ENCODE measurements at places on chromosomes 13 and 19.

GRCh38 chr19:58385891-58386575, 1.0 kb upstream of the RPS5 start:
- no peak for DNase-seq

DNA sequence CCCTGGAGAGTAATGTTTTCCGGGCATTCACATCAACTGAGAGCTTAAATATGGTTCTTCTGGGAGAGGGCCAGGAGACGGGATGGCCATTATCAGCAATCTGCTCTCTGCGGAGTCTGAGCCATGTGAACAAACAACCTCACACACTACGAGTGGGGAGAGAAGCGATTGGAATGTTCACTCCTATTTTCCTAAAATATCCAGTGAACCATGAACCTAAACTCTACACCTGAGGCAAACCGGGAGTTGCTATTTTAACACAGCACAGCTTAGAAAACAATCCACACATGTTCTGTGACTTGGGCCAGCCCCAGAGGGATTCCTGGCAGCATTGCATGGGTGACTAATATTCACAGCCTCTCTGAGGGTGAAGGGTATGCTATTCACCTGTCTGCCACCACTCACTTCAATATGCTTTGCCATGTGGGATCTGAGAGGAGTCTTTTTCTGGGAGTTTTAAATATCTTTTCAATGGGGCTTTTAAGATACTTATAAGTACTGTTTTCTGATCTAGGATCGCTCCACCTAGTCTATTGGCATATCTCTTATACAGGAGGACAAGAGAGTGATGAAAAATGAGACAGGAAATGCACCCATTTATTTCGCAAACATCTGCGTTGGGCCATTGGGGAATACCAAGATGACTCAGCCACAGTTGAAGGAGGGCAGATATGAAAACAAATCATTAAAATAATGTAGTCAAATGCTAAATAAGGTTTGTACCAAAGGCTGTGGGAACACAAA, 72.6 kb upstream of the SERP2 start:
- no peak for DNase-seq

DNA sequence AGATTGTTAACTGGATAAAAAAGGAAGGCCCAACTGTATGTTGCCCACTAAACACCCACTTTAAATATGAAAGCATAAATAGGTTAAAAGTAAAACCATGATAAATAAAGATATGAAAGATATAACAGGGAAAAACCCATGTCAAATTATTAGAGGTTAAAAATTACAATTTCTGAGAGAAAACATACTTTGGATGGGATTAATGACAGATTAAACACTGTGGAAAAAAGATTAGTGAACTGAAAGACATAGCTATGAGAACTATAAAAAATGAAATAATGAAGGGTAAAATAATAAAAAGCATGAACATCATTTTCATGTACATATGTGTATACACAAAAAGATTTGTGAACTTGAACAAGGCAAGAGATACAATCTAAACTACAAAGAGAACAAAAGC, 2.2 kb upstream of the ZNF577 start:
- DNase-seq: no peak

GRCh38 chr19:20318616-20319015, 151.6 kb downstream of the ZNF486 start:
- no peak for DNase-seq

DNA sequence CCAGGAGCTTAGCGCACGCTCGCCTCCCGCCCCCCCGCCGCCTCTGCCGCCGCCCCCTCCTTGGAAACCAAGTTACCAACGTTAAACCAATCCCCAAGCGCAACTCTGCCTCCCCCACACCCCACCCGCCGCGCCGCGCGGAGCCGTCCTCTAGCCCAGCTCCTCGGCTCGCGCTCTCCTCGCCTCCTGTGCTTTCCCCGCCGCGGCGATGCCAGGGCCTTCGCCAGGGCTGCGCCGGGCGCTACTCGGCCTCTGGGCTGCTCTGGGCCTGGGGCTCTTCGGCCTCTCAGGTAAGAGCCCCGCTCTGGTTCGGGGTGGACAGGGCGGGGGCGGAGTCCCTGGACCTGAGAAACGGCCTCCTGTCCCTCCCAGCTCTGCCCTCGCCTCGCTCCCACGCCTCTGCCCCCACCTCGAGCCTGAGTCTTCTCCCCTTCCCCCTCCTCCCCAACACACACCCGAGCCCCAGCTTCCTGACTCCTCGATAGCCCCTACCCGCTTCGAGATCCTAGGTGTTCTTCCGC, at the start of gene ICAM5:
Gene ICAM5 (plus strand): TSS at position 117 of the 521 bp plus-strand sequence. CDS start 92 bp downstream, at position 209.
- no peak for DNase-seq

DNA sequence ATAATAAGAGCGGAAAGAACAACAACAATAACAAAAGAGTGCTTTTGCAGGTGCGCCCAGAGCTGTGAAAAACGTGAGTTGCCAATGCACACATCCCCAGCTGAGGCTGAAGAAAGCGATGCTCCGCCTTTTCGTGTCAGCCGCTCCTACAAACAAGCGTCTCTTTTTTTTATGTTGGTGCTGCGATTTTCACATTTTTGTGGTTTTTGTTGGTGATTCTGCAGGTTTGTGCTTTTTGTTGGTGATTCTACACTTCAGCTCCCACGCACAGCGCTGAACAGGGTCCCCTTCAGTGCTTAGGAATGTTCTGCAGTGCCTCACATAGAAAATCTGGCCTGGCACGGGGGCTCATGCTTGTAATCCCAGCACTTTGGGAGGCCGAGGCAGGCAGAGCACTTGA, 7.3 kb upstream of the SBK3 start:
- no peak for DNase-seq

GRCh38 chr19:10408511-10409283, 5.4 kb upstream of the CDC37 start:
- DNase-seq: no peak

DNA sequence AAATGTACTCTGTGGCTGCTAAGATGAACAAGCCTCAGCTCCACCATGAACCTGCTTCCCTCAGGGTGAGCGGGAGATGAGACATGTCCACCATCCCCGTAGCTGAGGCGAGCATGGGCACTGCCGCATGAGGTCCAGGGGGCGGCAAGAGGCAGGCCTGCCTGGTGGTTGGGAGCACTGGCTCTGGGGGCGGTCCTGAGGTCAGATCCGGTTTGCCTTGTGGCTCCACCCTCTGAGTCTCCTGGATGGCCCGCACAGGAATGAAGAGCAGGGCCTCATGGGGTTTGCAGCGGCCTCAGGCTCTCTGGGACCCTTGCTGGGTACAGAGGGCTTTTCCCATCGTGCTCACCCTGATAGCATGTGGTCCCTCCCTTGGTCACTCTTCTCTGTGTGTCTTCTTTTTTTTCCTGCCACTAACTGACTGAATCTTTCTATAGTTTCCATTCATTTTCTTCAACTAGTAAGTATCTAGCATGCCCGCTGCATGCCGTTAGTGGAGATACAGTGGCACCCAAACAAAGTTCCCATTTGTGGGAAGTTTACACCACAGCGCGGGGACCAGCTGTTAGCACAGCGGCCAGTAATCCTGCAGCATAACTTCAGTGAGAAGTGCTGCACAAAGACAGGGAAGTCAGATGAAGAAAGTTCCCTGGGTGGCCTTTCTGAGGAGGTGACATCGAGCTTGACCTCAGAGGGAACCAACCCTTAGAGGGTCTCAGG, 37.3 kb downstream of the CAPN12 start:
- no peak for DNase-seq
